DMS 273 treated with DMSO at 0.1 percent for 48 hours (cell line): ENCODE measurements at places on chromosomes 1 and 21.

DNA sequence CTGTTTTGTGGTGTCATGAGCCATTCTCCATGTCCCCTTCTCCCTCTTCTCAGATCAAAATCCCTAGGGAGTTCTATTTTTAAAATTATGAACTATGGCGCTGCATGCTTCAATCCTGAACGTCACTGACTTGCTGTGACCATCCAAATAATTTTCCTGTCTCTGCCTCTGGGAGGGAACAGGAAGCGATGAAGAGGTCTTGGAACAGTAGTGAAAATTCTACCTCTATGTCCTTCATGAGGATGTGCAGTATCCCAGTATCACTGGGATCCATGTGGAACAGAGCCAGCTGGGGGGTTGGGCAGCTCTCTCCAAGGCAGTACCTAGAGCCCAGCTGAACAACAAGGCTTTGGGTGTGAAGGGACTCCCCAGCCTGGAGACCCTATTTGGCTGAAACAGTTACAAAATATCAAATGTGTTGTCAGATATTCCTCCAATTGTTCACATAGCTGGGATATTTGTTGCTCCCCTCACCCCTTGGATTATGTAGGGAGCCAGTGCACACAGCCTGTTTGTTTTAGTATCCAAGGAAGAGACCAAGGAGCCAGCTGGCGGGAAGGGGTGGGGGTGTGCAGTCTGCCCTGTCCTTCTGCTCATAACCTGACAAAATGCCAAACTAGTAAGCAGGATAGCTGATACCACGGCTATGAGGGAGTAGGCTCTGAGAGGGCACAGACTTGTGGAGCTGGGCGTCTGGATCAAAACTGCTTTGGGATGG, 7.6 kb downstream of the DCLRE1B start:
- peak; percentile 97 for DNase-seq

GRCh38 chr1:110341146-110341871, 2.1 kb downstream of the RBM15 start:
- no peak for DNase-seq

DNA sequence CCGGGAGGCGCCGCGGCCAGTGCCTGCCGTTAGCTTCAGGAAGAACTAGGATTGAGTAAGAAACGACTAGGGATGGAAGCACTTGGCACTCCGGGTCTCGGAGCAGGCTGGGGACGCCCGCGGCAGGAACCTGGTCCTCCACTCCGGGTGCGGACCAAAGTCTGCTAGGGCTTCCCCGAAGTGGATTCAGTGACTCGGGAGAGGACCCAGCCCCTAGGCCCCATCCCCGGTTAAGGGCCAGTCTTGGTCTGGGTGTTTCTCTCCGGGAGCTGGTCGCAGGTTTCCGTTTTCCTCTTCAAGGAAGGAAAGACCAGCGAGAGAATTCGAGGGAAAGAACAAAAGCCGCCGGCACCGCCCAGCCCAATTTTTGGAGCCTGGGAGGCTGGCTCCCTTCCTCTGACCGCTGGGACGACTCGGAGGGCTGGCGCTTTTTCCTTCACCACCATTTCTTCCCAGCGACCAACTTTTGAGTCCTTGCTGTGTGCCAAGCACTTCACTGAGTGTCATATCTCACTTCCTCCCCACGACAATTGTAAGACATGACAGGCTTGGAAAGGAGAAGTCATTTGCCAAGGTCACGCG, 16.8 kb upstream of the STMN1 start:
- no peak for DNase-seq

- no peak for DNase-seq
These were observed 27.1 kb downstream of the CDC7 start for GRCh38 chr1:91527781-91528180.

GRCh38 chr1:66434096-66434495, 99.9 kb upstream of the SGIP1 start:
- DNase-seq, result no peak

GRCh38 chr21:35451276-35451675, 402.2 kb upstream of the RUNX1 start:
- no peak for DNase-seq
